ENCODE measurements at places on chromosomes 16 and 17. TPM values are rescaled to one million over a fixed set of nuclear protein-coding genes. Genes with fewer than 3 reads are reported as not detected.

The ZG16 gene
- not detected for total RNA-seq

The EVPLL gene
- total RNA-seq = 0.90 TPM

The MPRIP gene
- 91.4 TPM for total RNA-seq

The STXBP4 gene
- total RNA-seq = 45.4 TPM

The HASPIN gene
- 2.2 TPM for total RNA-seq

The CCL1 gene
- not detected for total RNA-seq

The KDM6B gene
- 7.9 TPM for total RNA-seq

The MYH2 gene
- 1.7 TPM for total RNA-seq

The SPATA22 gene
- 1.0 TPM for total RNA-seq

The ST6GALNAC1 gene
- 0.42 TPM for total RNA-seq

The CHST6 gene
- 1.7 TPM for total RNA-seq

The PER1 gene
- total RNA-seq = 29.9 TPM

The CTRL gene
- not detected for total RNA-seq

The CCR7 gene
- 0.58 TPM for total RNA-seq

The TMIGD1 gene
- total RNA-seq = not detected

The IRF8 gene
- total RNA-seq = 20.6 TPM

The STH gene
- not detected for total RNA-seq

The KRT31 gene
- total RNA-seq = 0.16 TPM

The ATP5PD gene
- 136 TPM for total RNA-seq

The CRYBA1 gene
- total RNA-seq = not detected

The CCL15 gene
- 6.2 TPM for total RNA-seq

The CLDN7 gene
- total RNA-seq = 24.2 TPM

The NHERF2 gene
- total RNA-seq = 25.9 TPM

The BCL6B gene
- 12.5 TPM for total RNA-seq

The HES7 gene
- not detected for total RNA-seq

The LGALS9B gene
- not detected for total RNA-seq

The RHBDL1 gene
- 0.95 TPM for total RNA-seq

The CDH5 gene
- 55.8 TPM for total RNA-seq

The GGT6 gene
- 13.0 TPM for total RNA-seq

The PPL gene
- 10.1 TPM for total RNA-seq

The TNFRSF13B gene
- not detected for total RNA-seq

The C17orf78 gene
- total RNA-seq = not detected

The EVPL gene
- total RNA-seq = 12.5 TPM

The CDRT4 gene
- total RNA-seq = 14.4 TPM

The MYOCD gene
- 59.5 TPM for total RNA-seq

The MYL4 gene
- 31.7 TPM for total RNA-seq

The C17orf67 gene
- total RNA-seq = 2.2 TPM

The TEKT5 gene
- 0.32 TPM for total RNA-seq

The RHOT1 gene
- total RNA-seq = 81.4 TPM

The DOC2B gene
- total RNA-seq = 5.1 TPM

The TADA2A gene
- 33.9 TPM for total RNA-seq

The SLX4 gene
- 4.4 TPM for total RNA-seq

The WSCD1 gene
- total RNA-seq = 6.8 TPM

The ACSM2B gene
- total RNA-seq = 0.37 TPM

The CYLD gene
- total RNA-seq = 61.3 TPM

The UNKL gene
- total RNA-seq = 11.2 TPM

The FBXO39 gene
- total RNA-seq = 0.90 TPM

The GRIN2A gene
- 0.21 TPM for total RNA-seq

The KRT40 gene
- total RNA-seq = not detected

The SLC16A11 gene
- total RNA-seq = not detected

The CHST5 gene
- total RNA-seq = not detected

The SPAG5 gene
- total RNA-seq = 17.9 TPM
